ENCODE measurements at places on chromosomes 1 and 21.

GRCh38 chr1:223363856-223364684, at the start of gene SUSD4:
Gene SUSD4 (minus strand): TSS chr1:223364176. CDS start chr1:223363425, 751 bp downstream.
- DNase-seq = no peak

DNA sequence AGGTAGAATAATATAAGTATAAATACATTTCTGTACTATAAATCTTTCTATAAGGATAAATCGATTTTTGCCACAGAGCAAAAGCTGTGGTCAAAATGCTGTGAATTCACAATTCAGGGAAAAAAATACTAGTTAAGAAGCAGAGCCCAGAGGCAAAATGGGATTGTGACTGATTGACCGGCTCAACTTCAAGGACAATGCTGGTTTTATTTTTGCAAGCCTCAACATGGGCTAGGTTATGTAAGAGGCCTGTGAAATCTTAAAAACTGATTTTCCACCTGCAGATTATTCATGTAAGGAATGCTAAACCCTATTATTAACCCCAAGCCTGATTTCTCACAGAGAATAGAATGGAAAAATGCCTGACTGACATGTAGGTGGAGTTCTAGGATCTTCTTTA, 155.1 kb downstream of the HHAT start:
- DNase-seq = no peak

- DNase-seq = no peak
Measured at GRCh38 chr1:44348061-44348485, 7.0 kb downstream of the ERI3 start.

DNA sequence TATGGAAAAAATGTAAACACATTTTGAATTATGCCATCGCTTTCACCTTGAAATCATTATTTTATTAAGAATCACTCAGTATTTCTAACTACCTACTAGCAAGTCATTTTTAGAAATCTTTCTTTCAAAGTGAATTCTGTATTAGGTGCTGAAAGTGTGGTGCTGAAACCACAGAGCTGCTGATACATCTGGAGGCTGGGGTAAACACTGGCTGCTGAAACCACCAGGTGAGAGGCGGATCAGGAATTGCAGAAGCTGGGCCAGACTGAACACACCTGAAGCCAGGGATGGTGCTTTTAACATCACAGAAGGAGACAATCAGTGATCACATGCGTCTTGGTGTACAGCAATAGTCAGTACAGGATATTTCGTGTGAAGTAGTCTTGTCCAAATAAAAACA, 42.2 kb upstream of the KCNE1 start:
- no peak for DNase-seq

DNA sequence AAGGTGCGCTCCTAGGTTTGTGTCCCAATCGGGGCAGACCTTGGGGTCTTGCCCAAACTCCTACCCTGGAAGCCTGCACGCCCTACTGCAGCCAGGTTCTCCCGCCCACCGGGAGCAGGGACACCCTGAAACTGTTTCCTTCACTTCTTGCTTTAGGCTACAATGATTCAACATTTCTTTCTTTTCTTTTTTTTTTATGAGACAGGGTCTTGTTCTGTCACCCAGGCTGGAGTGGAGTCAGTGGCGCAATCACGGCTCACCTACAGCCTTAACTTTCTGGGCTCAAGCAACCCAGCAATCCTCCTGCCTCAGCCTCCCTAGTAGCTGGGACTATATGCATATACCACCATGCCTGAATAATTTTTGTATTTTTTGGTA, 75.8 kb downstream of the ITPKB start:
- DNase-seq = no peak

GRCh38 chr1:163875927-163876320, 554.2 kb downstream of the NUF2 start:
- peak; percentile 70 for DNase-seq

- DNase-seq = no peak
Measured at GRCh38 chr21:33975548-33976081, 60.0 kb upstream of the ATP5PO start.

DNA sequence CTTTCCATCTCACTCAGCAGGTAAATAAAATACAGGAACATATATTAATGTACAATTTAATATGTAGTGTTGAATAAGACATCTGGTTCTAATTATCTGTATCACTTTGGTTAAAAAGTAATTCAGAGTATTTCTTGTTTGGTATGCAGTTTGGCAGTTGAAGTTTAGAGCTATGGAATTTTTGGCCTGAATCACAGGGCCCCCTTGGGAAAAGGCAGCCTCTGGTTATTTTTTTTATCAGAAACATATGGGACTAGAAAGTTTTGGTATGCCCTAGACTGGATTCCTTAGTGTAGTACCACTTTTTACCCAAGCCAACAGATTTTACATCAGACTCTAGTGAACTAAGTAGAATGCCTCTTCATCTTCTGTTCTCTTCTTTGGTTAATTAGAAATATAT, 26.4 kb downstream of the CNST start:
- peak; percentile 91 for DNase-seq

- DNase-seq = no peak
Measured at GRCh38 chr1:23444596-23445390, 20.2 kb upstream of the TCEA3 start.

GRCh38 chr1:193633991-193634390, 447.6 kb upstream of the B3GALT2 start:
- no peak for DNase-seq

DNA sequence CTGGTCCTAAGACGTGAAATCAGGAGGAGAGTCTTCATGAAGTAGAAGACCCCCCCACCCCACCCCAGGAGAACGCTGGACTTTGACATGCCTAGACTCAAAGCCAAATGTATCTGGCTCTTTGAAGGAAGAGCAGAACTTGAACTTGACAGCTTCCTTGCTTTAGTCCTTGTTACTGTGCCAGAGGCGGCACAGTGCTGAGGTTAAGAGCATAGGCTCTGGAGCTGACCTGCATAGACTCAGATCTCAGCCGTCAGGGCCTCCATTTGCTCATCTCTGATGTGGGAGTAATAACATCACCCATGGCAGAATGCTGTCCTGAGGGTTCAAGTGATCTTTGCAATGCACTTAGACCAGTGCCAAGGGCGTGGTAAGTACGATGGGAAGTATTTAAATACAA, 39.0 kb downstream of the COL6A1 start:
- no peak for DNase-seq

- no peak for DNase-seq
Measured at GRCh38 chr1:44315521-44315920, 39.5 kb downstream of the ERI3 start.

DNA sequence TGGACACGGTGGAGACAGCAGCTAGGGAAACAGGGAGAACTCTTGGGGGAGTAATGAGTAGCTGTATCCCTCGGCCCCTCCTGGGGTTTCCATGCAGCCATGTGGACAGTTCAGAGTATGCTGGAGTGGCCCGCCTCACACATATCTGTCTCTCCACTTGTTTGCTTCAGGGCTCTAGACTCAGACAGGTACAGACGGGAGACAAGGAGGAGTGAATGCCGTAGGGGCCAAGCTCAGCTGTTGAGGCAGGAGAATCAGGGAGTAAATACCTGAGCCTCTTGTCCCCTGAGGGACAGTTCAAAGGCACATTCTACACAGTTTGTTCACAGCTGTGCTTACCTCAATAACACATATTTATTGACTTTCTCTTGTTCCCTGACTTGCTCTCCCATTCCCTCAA, 7.7 kb upstream of the PTGFRN start:
- no peak for DNase-seq

- no peak for DNase-seq
Measured at GRCh38 chr1:80056179-80056578, 1049.6 kb upstream of the ADGRL4 start.

- DNase-seq = no peak
Measured at GRCh38 chr1:27394925-27395324, 2.5 kb downstream of the GPR3 start.

- DNase-seq = no peak
Measured at GRCh38 chr21:45471525-45472221, 66.7 kb downstream of the COL18A1 start.

DNA sequence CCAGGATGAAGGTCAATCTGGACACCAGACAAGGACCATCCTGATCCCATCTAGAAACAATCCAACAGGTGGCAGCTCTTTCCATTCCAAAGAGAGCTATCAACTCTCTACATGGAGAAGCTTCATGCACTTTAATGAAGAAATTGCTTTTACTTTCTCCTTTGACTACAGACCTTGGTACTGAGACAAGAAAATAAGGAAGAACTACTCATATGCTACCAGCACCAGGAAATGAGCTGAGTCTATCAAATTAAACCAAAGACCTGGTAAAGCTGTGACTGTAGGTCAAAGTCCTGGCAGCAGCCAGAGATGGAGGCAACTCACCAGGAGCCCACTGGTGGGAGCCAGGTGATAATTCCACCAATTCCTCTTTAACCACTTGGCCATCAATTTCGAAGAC, 64.3 kb upstream of the LRRC8B start:
- no peak for DNase-seq

GRCh38 chr1:156751757-156752481, 444 bp upstream of the HDGF start:
- DNase-seq = peak; percentile 72

GRCh38 chr1:234401658-234402057, 28.4 kb downstream of the COA6 start:
- DNase-seq = no peak

DNA sequence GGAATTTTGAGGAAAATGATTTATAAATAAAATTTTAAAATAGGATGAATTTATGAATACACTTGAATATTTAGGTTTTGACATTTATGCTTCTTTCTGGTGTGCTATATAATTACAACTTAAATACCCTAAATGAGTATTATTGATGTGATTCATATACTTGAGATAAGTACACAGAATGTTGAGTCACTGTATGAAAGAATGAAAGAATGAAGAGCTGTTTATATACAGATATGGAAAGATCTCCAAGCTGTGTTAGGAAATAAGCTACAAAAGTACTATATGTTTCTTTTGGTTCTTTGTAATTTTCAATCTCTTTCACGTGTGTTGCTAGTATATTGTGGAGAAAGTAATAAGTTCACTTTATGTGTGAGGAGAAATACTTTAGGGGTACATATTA, 147.2 kb downstream of the RASAL2 start:
- no peak for DNase-seq

GRCh38 chr1:92749024-92749634, 35.8 kb downstream of the EVI5 start:
- peak; percentile 24 for DNase-seq

DNA sequence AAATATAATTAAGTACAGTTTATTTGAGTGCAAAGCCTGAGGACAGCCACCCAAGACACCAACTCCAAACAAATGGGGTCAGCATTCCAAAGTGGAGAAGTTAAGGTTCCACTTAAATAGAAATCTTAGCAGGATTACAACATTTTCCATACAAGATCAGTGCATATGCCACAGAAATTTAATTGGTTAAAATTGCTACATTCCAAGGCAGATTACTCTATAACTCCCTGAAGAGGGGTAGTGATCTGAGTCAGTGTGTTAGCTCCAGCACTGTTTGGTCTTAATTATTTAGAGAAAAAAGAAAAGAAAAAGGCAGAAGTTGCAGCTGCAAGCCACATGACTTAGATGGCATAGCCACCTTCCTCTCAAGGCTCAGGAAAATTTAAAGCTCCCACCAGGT, 297.5 kb downstream of the HHIPL2 start:
- peak; percentile 36 for DNase-seq

DNA sequence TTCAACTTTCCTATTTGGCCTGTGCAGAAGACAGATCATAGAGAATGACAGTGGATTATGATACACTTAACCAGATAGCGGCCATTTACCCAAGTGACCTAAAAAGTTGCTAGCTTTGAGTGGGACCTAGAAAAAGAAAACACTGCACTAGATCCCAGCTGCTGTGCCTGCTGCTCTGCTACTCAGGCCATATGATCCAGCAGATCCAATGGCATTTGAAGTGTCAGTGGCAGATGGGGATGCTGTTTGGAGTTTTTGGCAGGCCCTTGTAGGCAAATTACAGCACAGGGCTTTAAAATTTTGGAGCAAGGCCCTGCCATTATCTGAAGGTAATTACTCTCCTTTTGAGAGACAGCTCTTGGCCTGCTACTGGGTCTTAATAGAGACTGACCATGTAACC, 74.0 kb upstream of the KCNE2 start:
- DNase-seq = no peak

DNA sequence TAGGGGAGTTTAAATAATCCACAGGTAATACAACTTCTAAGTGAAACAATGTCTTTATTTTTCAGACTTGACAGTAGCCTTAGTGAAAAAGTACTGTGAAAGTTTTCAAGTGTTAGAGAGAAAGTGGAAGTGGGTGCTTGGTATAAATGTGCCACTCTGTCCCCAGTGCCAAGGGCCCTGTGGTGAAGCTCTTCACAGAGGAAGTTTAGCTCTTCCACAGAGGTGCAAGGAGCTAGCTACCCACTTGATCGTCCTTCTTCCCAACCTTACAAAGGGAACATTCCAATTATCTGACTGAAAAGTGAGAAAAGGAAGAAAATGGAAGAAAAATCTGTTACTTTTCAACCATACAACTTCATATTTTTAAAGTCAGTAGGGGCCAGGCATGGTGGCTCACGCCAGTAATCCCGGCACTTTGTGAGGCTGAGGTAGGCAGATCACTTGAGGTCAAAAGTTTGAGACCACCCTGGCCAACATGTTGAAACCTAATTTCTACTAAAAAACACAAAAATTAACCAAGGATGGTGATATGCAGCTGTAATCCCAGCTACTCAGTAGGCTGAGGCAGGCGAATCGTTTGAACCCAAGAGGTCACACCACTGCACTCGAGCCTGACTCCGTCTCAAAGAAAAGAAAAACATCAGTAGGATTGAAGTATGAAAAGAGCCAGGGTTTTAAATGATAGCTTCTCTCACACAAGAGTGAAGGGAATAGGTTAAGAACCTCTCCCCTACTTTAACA, 41.0 kb upstream of the PTPRC start:
- DNase-seq = no peak

DNA sequence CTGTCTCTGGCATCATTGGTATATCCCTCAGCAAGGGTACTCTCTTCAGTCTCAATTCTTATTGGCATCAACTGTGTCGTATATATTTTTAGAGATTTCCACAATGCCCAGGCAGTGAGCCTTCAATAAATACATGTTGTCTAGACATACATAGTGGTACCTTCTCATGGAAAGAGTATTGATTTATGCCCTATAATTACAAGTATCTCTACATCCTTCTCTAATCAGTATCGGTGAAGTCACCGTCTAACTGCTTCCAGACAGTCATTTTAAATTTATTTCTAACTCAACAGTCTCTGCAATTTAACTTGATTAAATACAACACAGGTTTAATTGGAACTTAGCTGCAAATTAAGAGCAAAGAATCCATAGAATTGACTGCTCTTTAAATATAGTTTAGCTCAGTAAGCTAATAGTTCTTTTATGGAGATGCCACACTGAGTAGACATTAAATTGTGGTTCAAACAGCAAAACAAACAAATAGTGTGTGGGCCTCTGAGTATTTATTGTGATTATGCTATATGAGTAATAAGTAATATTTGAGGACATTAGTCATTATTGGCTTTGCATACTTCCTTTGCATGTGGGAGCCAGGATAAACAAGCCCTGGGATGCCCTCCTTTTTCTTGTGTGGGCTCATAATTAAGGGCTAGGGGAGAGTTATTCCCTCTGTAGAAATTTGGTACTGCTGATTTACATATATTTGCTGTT, 126.9 kb upstream of the DUSP10 start:
- peak; percentile 60 for DNase-seq

DNA sequence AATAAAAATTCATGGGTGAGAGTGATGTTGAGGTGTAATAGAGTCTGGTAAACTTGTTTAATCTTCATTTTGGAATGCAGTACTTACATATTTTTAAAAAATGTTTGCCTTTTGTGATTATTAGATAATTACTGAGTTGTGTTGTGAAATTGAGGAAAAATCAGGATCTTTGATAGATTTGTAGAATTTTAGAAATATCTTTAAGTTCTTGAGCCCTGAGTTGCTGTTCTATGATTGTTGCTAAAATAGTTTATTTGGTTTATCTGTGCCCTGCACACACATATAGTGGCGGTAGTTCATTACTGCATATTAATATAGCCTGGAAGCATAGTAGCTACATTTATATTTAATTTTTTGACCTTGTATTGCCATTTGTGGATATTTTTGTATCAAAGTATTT, 1.6 kb downstream of the B3GALT2 start:
- no peak for DNase-seq
